SJSA1 (cell line): ENCODE measurements at places on chromosomes 2 and 18. TPM values are rescaled to one million over a fixed set of nuclear protein-coding genes. Genes with fewer than 3 reads are reported as not detected.

DNA sequence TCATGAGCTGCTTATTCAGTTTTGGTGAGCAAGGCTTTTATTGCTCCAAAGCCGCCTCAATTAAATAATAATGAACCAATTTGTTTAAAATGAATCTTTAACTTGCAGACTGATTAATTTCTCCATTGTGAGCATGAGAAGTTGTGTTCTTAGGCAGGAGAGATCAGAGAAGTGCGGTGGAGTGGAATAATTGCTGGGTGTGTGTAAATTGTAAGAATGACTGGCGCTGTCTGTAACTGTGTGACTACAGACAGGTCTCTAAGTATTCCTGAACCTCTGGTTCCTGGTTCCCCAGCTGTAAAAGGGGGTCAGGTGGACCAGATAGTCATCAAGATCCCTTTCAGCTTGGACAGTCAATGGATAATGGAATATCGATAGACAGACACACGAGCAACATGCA is 98.0 kb upstream of the EFEMP1 start:
- no peak for DNase-seq

GRCh38 chr18:2588666-2589344 is 17.4 kb downstream of the NDC80 start:
- no peak for DNase-seq

GRCh38 chr2:11744631-11745394 is 1.6 kb upstream of the LPIN1 start:
- DNase-seq: no peak

DNA sequence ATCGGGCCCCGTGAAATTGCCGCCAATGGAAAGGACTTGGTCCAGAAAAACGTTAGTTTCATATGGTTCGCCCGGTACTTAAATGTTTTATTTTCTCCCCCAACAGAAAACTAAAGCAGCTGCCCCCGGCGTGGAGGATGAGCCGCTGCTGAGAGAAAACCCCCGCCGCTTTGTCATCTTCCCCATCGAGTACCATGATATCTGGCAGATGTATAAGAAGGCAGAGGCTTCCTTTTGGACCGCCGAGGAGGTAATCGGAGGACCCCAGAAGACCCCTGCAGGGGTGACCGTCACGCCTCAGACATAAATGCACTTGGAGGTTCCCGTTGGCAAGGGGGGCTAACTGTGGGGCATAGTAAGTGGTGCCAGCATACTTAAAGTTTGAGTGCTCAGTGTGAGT is 742 bp downstream of the RRM2 start:
- no peak for DNase-seq

Gene PLB1
- 4.5 and 4.6 TPM in 2 replicates for total RNA-seq

GRCh38 chr18:56921896-56922480 is 224.9 kb upstream of the BOD1L2 start:
- DNase-seq: no peak

DNA sequence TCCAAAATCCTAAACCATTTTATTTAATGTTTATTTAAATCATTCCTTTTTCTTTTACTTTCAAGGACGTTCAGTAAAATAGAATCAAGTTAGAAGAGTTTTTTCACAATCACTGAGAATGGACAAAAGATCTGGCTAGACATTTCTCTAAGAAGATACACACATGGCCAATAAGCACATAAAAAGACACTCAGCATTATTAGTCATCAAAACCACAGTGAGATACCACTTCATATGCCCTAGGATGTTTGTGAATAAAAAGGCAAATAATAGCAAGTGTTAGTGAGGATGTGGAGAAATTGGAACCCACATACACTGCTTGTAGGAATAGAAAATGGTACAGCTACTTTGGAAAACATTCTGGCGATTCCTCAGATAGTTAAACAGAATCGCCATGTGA is 76.1 kb downstream of the RHBDD1 start:
- DNase-seq: peak; percentile 24

- no peak for DNase-seq
Measured at GRCh38 chr2:130891966-130892365, 55.3 kb downstream of the ARHGEF4 start.

GRCh38 chr18:13616525-13617035 is 109.8 kb downstream of the FAM210A start:
- DNase-seq: no peak
